ENCODE measurements at places on chromosomes 13 and 19.

GRCh38 chr13:27504128-27504867 lies 53.9 kb upstream of the MTIF3 start:
- DNase-seq: no peak

DNA sequence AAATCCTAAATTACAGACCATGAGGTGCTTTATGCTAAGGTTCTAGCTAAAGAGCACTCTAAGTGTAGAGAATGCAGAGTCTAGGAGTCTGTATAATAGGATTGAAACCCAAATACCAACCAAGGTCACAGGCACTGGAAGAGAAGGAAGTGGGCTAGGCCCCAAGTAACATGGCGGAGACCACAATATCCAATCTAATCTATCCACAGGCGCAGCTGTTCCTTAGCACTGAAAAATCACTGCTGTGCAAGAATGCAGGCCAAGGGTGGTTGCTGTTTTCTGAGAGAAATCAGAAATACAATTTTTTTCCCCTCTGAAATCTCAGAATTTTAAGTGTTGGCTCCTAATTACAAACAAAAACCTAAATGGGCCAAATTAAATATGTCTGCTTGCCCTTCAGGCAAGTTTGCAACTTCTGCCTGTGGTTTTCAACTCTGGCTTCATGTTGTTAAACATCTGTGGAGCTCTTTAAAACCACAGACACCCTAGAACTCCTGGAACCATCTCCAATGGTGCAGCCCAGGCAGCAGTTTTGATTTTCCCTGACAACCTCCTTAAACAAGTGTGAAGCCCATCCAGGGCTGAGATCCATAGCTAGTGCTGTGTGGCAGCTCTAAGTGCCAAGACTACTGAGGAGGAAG lies 6.1 kb downstream of the RANBP3 start:
- DNase-seq: peak; percentile 55

DNA sequence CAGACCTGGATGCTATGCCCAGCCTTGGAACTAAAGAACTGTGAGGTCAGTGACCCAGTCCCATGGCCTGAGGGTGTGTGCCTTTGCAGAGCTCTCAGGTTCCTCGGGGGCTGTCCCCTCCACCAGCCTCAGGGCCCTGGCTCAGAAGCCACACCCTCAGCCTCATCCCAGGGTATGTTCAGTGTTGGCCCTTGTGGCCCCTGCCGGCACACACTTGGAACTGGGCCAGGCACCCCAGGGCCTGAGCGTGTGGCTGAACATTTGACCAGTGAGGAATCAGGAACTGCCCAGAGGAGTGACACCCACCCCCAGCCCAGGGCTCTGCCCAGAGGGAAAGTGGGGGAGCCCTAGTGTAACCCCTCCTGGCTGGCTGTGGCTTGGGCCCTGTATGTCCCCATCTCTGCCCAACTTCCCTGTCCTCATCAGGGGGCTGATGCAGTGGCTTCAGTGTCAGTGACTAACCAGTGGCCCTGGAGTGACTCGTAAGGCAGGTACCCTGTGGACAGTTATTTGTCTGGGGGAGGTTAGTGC lies 10.0 kb downstream of the NKPD1 start:
- DNase-seq: no peak

GRCh38 chr19:3625996-3626472 lies 556 bp downstream of the CACTIN start:
- DNase-seq: peak; percentile 43

DNA sequence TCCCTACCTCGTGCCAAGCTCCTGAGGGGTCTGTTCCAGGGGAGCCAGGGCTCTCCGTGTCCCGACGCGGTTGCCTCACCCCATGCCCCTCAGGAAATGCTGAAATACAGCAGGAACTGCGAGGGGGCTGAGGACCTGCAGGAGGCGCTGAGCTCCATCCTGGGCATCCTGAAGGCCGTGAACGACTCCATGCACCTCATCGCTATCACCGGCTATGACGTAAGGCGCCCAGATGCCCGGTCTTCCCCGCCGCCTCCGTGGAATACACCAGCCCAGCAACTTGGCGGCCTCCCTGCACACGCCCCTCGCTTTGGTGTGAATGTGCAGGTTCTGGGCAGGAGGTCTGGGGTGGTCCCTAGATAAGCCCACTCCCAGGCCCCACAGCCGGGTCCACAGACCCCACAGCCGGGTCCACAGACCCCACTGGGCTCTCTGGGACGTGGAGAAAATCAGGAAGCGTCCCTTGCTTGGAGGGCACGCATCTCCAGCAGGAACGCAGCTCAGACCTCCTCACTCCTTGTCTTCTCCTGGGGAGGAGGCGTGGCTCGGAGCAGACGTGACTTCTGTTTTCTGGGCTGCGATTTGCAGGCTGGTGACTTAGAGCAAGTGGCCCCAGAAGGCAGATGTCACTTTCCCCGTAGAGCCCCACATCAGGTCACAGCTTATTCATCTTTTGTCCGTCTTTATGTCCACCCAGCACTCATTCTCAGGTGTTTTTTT lies 19.4 kb upstream of the F7 start:
- no peak for DNase-seq

DNA sequence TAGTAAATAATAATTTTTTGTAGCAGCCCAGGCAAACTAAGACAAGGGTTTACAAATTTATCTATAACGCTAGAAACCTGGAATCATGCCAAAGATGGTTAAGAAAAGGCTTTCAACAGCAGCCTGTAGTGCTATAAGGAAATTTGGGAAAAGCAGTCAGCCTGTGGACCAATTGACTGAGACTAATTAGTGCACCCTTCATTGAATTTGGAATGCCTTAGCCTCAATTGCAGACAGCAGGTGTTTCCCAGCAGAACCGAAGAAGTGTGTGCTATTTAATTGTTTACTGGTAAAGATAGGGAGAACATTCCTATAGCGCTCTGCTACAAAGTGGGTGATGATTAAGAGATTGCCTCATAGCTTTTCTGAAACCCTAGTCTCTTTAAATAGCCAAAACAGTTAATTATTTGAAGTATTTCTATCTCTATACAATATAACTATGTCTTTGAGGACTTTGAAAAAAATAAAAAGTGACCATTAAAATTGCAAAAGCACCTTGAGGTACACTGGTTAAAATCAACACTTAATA lies 1884.3 kb upstream of the PCDH20 start:
- no peak for DNase-seq

DNA sequence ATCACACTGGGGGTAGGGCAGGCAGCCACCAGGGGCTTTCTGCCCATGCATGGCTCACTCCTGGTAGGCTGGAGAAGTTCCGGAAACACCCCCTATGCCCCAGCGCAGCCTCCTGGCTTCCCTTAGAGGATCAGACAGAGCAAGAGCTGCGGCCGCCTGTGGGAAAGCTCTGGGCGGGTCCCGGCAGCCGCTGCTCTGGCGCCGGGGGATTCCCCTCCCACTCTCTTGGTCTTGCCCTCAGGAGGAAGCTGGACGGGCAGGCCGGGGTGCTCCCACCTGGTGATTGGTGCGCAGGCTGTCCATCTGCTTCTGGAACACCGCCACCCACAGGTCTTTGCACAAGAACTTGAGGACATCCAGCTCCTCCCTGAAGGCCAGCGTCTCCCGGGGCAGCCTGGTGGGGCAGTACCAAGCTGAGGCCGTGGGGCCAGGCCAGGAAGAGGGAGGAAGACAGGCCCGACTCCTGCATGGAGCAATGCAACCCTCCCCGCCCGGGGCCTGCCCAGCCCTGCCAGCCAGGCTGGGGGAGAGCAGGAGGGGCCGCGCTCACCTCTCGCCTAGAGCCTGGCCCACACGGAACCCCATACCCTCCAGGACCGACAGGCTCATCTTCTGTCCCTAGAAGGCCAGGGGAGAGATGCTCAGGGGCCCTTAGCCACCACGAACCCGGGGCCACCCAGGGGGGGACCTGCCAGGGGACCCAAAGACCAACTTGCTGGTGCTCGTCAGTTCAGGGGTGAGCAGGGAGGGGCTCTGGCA lies 4.0 kb upstream of the NKPD1 start:
- peak; percentile 49 for DNase-seq

GRCh38 chr19:29528946-29529645 lies 3.3 kb downstream of the VSTM2B start:
- DNase-seq: no peak

DNA sequence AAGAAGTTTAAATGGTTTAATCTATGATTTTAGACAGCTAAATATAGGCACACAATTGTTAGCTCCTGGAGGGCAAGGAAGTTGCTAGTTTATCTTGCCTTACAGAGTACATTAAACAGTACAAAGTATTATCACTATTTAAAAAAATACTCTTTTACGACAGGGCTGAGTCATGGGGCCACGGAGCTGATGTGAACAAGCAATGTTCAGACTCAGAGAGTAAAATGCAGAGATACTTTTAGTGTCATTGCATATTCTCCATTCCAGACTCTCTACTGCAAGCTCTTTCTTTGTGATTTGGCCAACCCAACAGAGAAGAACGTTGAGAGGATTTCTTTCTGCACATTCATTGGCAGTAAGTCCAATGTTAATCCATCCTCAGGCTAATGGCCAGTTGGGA lies 352.4 kb downstream of the SPRY2 start:
- no peak for DNase-seq

GRCh38 chr13:37070145-37070695 lies 10.7 kb upstream of the SUPT20H start:
- DNase-seq: no peak

GRCh38 chr19:46049597-46049996 lies 8.8 kb upstream of the IGFL4 start:
- DNase-seq: peak; percentile 8

- no peak for DNase-seq
These were observed 93.9 kb downstream of the GADD45B start for GRCh38 chr19:2569596-2570465.
